ENCODE measurements at places on chromosomes 4 and X.
A peak's percentile ranks its signal among the peaks of the same experiment; 100 is the strongest.

- no peak for DNase-seq
Measured at GRCh38 chr4:104818579-104818978, 323.9 kb upstream of the CXXC4 start.

DNA sequence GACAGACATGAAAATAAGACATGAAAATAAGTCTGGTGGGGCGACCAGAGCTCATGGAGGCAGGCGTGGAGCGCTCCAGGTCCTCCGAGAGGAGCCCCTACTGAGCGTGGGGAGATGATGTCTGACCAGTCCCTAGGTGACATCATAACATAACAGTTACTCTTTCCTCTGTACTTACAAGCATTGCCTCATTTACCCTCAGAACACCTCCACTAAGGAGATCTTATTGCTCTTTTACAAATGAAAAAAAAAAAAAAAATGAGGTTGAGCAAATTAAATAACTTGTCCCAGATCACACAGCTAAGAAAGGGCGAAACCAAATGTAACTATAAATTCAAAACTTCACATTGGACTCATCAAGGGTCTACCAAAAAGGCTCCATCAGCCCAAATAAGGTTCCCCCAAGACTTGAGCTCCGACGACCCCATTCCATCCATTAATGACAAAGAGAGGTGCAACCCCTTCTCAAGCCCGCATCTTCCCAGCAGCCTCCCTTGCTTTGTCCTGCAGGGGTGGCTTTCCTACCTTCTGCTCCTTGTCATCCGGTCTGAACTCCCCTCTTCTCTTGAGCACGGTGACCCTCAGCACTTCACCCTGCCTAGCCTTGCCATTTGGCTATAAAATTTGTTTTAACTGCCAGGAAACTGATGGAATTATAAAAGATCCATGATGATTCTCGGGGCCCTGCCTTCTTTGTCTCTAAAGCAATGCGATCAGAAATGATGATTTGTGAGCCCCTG, 246.7 kb downstream of the DHX15 start:
- DNase-seq, result no peak

- no peak for DNase-seq
Measured at GRCh38 chr4:67125636-67126514, 419.4 kb downstream of the CENPC start.

DNA sequence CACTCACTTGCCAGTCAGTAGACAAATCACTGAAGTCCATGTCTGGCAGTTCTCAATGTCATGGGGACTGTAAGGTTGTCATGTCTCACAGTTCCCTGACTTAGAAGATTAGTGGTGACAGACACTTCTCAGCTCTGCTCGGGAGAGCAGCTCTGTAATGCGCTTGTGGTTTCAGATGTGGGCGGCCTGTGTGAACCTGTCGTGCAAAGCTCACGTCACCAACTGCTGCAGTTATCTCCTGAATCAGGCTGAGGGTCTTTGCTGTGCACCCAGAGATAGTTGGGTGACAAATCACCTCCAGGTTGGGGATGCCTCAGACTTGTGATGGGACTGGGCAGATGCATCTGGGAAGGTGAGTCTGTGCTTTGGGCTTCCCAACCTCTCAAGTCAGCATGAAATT, at the start of gene IL9R:
TSS of gene IL9R (plus strand) at position 261 of the 400 bp plus-strand sequence. CDS start at position 325, 64 bp downstream.
- DNase-seq, result peak; percentile 18

GRCh38 chrX:20066968-20067708, 49.6 kb downstream of the MAP7D2 start:
- DNase-seq, result peak; percentile 2

DNA sequence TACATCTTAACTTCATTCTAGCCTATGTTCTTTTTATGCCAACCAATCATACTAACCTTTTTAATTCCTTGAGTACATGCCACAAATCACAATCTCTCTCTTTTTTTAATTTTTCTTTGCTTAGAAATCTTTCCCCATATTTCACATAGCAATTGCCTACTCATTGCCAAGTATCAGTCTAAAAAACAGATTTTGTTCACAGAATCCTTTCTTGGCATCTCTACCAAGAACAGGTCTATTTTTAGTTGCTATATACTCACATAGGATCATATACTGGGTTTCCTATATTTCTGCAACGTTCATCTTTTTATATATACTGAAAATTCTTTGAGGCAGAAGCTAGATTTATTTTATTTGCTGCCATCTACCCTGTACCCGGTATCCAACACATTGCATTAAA, 292.1 kb downstream of the GASK1B start:
- DNase-seq, result no peak

DNA sequence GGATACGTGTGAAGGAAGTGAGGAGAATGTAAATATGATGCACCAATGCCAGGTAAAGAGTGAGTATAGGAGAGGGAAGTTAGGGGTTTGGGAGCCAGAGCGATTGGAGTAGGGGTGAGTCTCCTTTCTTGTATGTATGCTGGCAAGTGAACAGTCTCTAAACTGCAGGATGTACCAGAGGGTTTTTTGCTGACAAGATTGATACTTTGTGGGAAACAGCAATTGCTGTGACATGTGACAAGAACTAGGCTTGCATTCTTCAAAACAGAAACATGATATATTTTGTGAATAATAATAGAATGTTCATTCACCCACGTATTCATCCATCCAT, 706 bp downstream of the CHIC1 start:
- DNase-seq, result no peak

DNA sequence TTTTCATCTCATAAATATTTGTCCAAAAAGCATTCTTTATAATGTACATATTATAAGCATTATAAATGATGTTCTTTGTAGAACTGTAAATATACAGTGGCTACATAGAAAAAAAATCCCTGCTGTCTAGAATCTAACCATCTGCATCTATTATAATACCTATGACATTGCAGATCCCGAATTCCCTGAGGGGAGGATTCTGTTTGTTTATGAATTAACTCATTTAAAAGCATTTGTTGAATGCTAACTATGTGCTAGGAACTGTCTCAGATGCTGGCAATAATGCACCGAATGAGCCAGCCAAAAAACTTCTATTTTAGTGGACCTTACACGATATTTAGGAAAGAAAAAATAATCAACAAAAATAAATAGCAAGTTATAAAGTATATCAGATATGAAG, 189.6 kb downstream of the PACRGL start:
- DNase-seq, result no peak

DNA sequence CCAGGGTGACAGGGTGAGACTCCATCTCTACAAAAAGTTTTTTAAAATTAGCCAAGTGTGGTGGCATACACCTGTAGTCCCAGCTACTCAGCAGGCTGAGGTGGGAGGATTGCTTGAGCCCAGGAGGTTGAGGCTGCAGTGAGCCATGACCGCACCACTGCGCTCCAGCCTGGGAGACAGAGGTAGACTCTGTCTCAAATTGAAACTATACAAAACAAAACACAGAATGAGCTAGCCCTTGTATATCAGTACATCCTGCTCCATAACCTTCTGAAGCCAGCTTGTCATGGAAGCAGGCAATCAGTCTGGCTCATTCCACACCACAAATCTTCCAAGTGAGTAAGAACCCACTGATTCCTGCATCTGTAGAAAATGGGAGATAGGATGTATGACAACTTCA, 49.0 kb downstream of the CD99L2 start:
- no peak for DNase-seq

- no peak for DNase-seq
Measured at GRCh38 chr4:155094201-155094820, 114.1 kb upstream of the NPY2R start.

- DNase-seq, result no peak
Measured at GRCh38 chr4:75895744-75896314, 6.4 kb downstream of the PPEF2 start.

- DNase-seq, result no peak
Measured at GRCh38 chr4:2715426-2715825, 40.7 kb downstream of the TNIP2 start.

DNA sequence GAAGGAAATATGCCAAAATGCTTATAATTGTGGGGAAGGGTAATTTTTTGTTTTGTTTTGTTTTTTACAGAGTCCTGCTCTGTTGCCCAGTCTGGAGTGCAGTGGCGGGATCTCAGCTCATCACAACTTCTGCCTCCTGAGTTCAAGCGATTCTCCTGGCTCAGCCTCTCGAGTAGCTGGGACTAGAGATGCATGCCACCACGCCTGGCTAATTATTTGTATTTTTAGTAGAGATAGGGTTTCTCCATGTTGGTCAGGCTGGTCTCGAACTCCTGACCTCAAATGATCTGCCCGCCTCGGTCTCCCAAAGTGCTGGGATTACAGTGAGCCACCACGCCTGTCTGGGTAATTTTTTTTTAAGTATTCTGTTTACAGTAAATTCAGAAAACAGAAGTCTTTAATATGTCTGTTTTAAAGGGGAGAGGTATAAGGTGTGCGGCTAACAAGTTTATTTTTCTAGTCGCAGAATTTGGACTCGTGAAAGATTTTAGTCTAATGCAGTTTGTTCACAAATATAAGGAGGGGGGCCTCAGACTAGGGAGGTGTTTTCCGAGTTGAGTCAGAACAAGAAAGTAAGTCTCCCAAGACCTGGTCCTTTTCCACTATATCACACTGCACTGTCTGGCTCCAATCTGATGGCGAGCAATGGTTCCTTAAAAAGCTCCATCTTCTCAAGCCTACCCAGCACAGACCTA, 1.5 kb downstream of the ACSL1 start:
- DNase-seq, result no peak

GRCh38 chr4:53959343-53960120, 104.9 kb downstream of the CHIC2 start:
- no peak for DNase-seq

DNA sequence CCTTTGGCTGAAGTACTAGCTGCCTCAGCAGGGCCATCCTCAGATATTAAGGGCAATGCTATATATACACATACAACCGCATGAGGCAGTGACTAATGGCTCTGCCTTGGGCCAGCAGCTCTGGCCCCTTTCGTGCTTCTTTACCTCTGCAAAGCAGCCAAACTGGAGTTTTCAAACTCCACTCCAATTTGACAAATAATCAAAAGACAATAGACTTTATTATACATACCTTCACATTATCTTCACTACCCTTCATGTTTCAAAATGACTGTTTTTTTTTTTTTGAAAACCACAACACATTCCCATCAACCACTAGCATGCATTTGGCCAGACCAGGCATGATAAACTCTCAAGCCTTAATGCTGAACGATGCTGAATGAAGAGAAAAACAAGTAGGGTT, 187.7 kb downstream of the ENOX2 start:
- no peak for DNase-seq

- DNase-seq, result no peak
Measured at GRCh38 chr4:37837446-37837845, 11.0 kb downstream of the PGM2 start.

GRCh38 chr4:140702096-140702757, 54.0 kb downstream of the TBC1D9 start:
- DNase-seq, result no peak
